ENCODE measurements at places on chromosomes 11 and 22.

GRCh38 chr22:48943567-48944432, 883.9 kb downstream of the BRD1 start:
- no peak for DNase-seq

GRCh38 chr22:44263547-44263946, 49.2 kb downstream of the SHISAL1 start:
- no peak for DNase-seq

- no peak for DNase-seq
These were observed 12.9 kb upstream of the KCNJ11 start for GRCh38 chr11:17401316-17401715.

- DNase-seq, result no peak
These were observed 525.6 kb downstream of the INSC start for GRCh38 chr11:15640318-15640717.

GRCh38 chr22:42289671-42290541, 19.5 kb upstream of the TCF20 start:
- DNase-seq, result no peak

- no peak for DNase-seq
These were observed 474.3 kb downstream of the TBC1D22A start for GRCh38 chr22:47236718-47237117.

- DNase-seq, result no peak
These were observed 21.7 kb upstream of the NRGN start for GRCh38 chr11:124717786-124718651.

GRCh38 chr11:32434356-32435151, 785 bp downstream of the WT1 start:
- no peak for DNase-seq

GRCh38 chr11:9663699-9664275, at the start of gene SWAP70:
SWAP70 (plus strand) TSS chr11:9664077; CDS start chr11:9664180, 103 bp downstream.
- peak; percentile 62 for DNase-seq

DNA sequence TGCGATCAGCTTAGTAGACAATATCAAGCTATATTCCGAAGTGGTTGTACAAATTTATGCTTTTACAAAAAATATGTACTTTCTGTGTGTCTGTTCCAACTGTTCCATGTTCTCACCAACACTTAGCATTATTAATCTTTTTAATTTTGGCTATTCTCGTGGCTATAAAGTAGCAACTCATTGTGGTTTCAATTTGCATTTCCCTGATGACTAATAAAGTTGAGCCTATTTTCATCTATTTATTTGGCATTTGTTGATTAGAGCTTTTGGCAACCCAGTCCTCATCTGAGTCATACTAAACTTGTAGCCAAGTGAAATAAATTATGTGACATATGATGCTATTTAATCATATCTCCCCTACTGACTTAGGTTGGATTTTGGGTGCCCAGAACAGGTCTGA, 115.9 kb downstream of the FBXO7 start:
- no peak for DNase-seq

- no peak for DNase-seq
These were observed 20.5 kb upstream of the CCDC134 start for GRCh38 chr22:41779929-41780505.

- no peak for DNase-seq
These were observed 17.4 kb upstream of the ETS1 start for GRCh38 chr11:128604723-128605122.

DNA sequence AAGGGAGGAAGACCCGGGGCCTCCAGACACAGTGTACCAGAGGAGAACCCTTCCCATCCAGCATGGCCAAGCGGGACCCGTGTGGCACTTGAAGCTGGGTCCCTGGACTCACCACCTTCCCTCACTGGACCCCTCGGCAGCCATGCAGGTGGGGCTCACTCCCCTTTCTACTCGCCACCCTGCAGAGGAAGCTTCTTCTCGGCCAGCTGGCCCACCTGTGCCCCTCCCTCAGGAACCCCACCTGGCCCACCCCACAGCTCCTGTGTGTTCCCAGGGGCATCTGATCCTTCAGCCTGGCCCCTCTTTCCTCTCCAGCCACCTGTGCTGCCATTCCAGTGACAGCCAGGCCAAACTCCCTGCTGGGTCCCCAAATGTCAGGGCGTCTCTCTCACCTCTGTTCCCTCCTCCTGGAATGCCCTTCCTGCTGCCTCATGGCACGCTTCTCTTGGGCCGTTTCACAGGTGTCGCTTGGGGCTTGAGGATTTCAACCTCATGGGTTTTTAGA, 38.0 kb downstream of the IGF2 start:
- no peak for DNase-seq

Measured in stimulated activated CD4-positive, alpha-beta T cell treated with anti-CD3 and anti-CD28 coated beads, Interleukin-2, amount 100 ng/mL, for 4 hours (primary cell).